ENCODE measurements at places on chromosomes 6 and 20. TPM values are rescaled to one million over a fixed set of nuclear protein-coding genes. Genes with fewer than 3 reads are reported as not detected.

Gene PLAGL2
- polyA plus RNA-seq, result 10.0 TPM

Gene CLPSL1
- not detected for polyA plus RNA-seq

Gene EYS
- 0.41 TPM for polyA plus RNA-seq

Gene IDH3B
- polyA plus RNA-seq, result 89.8 TPM

Gene COL21A1
- polyA plus RNA-seq, result 132 TPM

Gene TNXB
- 123 TPM for polyA plus RNA-seq

Gene SLC17A1
- polyA plus RNA-seq, result not detected

Gene ZC2HC1B
- polyA plus RNA-seq, result not detected

Gene RIPOR3
- polyA plus RNA-seq, result 4.9 TPM

Gene SIRPB1
- polyA plus RNA-seq, result not detected

Gene TSBP1
- polyA plus RNA-seq, result 0.11 TPM

- no peak for DNase-seq
Observed at GRCh38 chr6:149951626-149952025, 9.8 kb downstream of the ULBP2 start.

DNA sequence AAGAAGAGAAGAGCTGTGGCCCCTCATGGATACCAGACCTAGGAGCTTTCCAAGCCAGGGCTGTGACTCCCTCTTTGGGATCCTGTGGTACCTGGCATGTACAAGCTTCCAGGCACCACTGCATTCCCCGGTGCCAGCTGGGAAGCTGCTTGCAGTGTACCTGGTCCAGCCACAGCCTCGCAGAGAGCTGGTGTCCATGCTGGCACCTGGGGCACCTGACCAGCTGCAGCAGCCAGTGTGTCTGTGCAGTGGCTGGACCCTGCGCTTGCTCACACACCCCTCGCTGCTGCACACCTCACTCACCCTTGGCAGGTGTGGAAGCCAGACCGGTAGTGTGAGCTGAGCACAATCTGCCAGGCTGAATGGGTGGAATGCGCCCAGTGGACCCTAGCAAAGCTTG is 190.9 kb upstream of the MAN1A1 start:
- DNase-seq, result no peak

DNA sequence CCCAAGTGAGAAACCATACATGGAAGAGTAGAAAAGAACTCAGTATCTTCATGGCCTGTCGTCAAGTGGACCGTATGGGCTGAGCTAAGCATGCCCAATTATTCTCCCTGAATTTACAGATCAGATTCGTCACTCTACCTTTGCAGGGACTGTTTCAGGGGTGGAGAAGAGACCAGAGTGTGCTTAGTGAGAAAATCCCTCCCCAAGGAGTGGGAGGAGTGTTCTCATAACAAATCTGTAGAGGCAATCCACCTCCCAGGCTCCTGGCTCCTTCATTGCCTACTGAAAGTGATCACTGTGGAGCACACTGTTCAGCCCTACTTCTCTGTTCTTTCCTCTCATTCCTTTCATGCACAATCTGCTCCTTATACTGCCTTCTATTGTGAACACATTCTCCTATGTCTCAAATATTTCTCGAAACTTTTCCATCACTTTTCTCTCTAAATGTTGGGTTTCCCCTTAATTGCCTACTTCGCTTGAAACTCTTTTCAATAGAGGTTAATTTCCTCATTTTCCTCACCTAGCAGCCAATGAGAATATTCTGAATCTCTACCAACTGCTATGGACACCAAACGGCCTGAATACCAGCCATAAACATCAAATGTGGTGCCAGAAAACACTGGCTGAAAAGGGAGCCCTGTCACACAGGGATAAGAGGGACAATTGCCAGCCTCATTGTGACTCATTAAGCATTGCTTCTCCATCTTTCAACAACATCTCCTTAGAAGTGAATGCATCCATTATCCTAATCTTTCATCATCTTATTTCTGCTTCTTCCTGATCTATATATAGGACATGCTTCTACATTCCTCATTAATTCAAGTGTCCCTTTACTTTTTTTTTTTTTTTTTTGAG is 398.3 kb downstream of the UTRN start:
- no peak for DNase-seq

DNA sequence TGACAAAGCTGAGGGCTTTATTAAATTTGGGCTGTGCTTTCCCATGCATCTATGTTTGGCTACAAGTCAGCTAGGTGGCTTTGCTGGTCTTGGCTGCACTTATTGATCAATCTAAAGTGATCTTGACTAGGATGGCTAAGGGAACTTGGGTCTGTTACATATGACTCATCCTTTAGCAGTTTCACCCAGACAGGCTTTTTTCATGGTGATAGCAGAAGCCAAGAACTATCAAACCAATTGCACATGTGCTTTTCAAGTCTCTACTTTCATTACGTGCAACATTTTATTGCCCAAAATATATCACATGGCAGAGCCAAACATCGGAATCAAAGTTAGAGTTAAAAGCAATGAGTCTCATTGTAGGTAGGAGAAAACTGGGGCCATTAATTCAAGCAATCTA is 626.3 kb downstream of the TENT5A start:
- no peak for DNase-seq

DNA sequence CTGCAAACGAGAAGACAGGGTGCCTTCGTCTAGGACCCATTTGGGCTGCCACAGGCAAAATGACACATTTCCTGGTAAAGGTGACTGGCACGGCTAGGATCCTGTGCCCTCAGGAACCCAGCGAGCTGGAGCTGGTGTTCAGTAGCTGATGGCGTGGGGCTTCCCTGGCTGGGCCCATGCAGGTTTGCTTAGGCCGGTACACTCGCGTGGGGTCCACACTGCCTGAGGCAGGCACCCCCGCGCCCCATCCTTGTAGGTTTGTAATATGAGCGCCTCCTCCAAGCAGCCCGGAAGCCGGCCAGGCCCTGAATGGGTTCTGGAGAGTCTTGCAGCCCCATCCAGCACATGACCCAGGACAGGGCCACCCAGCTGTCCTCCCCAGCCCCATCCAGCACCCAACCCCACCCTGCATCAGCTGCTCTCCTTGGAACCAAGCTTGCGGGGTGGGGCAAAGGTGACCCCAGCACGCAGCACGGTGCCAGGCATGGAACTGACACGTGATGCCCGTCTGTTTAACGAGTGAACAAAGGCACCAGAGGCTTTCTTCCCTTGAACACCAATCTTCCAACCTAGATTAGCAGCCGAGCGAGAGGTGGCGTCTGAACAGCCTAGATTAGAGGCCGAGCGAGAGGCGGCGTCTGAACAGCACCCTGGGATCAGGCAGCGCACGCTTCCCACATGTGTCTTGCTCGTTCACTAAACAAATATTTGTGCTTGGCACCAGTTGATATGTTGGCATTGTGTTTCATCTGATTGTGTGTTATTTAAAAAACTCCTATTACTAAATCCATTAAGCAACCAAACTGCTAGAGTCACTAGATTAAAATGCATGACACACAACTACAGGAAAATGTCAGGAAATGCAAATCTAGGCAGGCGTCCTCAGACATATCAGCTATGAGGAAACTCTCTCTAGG is 112.1 kb downstream of the DLL1 start:
- no peak for DNase-seq

GRCh38 chr20:22425344-22426295 is 158.8 kb downstream of the FOXA2 start:
- peak; percentile 29 for DNase-seq

- DNase-seq, result no peak
Observed at GRCh38 chr6:135904666-135905065, 53.2 kb downstream of the PDE7B start.

GRCh38 chr6:14883921-14884320 is 361.9 kb upstream of the JARID2 start:
- no peak for DNase-seq

- no peak for DNase-seq
Observed at GRCh38 chr20:42063141-42063540, 445.0 kb upstream of the CHD6 start.

DNA sequence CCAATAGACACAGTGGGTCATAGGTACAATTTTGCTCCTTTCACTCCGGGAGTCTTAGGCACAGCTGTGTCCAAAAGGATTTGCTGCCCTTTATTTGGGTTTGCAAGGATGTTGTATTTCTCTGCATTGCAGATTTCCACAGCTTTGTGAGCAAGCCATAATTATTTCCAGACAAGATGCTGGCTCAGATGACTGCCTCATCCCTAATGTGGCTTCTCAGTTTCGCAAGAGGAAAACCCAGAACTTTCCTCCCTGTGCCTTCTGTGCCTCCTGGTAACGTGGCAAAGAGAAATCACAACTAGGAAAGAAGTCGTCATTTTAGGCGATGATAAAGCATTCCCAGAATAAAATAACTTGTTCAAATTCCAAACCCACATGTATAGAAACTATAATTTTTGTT is 33.7 kb downstream of the FAM50B start:
- DNase-seq, result peak; percentile 79

DNA sequence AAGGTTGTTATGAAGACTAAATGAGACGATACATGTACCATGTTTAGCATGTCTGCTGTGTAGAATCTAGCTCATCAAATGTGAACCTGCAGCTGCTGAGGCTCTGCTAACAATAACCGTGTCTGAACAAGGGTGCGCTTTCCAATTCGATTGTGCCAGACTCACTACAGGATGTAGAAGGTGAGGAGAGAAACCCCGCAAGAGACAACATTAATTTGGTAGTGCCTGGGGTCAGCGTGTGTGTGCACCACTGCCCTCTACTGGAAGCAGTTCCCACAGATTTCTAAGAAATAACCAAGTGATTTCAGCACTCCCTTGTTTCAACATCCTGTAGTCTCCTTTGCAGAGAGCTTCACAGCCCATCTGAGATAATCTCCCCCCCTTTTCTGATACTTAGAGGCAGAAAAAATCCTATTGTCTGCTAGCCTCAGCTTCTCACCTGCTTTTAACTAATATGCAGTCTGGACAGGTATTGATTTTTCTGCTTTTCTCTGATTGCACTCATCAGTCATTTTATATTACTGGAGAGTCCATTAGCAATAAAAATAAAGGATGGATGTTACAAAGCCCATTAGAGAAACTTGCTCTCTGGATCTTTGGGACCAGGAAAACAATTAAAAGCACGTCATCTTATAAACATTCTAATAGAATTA is 96.7 kb upstream of the BACH2 start:
- peak; percentile 70 for DNase-seq

GRCh38 chr20:45918182-45918737 is 6.3 kb upstream of the PLTP start:
- peak; percentile 43 for DNase-seq

DNA sequence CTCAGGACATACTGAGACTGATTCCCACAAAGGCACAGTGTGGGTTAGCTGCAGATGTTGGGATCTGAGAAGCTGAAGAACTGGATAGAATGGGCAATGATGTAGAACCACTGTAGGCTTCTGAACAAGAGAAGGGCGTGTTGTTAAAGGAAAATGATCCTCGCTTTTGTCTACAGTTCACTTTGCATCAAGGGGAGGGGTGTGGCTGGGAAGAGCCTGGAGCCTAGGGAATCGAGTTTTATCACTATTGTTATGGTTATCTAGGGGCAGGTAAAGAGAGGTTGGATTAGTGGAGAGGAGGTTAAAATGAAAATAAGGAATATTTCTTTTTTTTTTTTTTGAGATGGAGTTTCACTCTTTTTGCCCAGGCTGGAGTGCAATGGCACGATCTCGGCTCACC is 768.1 kb downstream of the KIF16B start:
- no peak for DNase-seq

- DNase-seq, result no peak
Observed at GRCh38 chr6:118574051-118574865, 26.2 kb downstream of the PLN start.

- DNase-seq, result no peak
Observed at GRCh38 chr6:4344317-4344899, 209.0 kb upstream of the ECI2 start.

GRCh38 chr6:165665384-165665672 is 2.3 kb upstream of the PDE10A start:
- DNase-seq, result no peak

DNA sequence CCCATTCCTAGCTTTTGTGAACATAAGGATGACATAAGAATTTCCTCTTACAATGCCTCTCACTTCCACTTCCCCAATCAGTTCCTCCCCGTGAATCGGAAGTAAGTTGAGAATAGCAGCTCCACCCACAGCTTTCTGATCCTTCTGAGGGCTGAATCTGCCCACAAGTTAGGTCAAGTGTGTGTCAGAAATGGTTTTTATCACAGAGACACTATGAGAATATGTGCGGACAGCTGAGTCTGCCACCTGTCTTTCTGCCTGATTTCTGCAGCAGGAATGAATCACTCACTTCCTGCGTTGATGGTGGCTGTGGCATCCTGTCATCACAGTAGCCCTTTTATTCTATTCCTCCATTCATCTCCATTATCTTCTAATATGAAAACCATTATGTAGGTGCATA is 70.2 kb downstream of the RIN2 start:
- no peak for DNase-seq

DNA sequence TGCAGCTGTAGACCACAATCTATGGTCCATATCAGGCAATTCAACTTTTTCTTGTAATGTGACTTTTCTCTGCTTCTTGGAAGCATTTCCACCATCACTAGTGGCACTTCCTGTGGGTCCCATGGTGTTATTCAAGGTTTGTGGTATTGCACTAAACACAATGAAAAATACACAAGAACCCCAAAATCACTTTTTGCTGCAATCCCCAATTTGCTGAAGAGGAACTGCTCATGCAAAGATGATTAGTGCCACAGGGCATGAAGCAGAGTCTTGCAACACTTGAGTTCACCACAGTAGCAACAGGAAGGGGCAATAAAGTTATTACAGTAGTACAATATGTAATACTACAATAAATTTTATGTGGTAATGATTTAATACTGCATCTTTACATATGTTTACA is 16.8 kb upstream of the TAAR1 start:
- no peak for DNase-seq

GRCh38 chr6:50905297-50905696 is 86.6 kb downstream of the TFAP2B start:
- no peak for DNase-seq

- no peak for DNase-seq
Observed at GRCh38 chr6:151719070-151719469, 88.4 kb upstream of the ESR1 start.

DNA sequence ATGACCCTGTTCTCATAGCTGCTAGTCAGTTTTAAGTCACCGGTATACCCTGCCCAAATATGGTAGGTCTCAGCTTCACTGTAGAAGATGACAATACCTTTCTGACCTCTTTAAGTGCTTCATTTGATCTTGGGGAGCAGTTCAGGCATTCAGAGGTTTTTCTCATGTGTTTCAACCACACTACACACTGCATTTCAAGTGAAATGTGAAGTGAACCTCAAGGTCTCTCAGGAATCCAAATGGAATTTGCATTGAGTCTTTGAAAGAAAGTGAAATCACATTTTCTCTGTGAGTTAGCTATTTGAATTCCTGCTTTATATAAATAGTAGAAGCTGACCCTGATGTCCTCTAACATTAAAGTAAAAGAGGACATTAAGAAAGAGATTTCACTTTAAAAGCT is 461.6 kb downstream of the ADGRB3 start:
- DNase-seq, result no peak

GRCh38 chr20:54350415-54350814 is 125.0 kb upstream of the DOK5 start:
- no peak for DNase-seq

DNA sequence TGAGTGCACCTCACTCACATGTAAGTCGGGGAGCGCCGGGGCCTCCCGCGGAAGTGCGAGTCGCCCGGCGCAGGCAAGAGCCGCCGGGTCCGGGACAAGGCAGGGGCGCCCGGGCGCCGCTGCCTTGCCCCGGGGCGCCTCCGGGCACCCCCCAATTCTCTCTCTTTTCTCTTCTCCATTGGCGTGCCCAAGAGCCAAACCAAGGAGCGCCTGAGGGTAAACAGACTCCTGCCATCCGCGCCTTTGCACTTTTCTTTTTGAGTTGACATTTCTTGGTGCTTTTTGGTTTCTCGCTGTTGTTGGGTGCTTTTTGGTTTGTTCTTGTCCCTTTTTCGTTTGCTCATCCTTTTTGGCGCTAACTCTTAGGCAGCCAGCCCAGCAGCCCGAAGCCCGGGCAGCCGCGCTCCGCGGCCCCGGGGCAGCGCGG is 36.8 kb downstream of the GNAS start:
- no peak for DNase-seq

All from muscle of arm (tissue), 14 donors.